ENCODE measurements at places on chromosomes 6 and 20.

DNA sequence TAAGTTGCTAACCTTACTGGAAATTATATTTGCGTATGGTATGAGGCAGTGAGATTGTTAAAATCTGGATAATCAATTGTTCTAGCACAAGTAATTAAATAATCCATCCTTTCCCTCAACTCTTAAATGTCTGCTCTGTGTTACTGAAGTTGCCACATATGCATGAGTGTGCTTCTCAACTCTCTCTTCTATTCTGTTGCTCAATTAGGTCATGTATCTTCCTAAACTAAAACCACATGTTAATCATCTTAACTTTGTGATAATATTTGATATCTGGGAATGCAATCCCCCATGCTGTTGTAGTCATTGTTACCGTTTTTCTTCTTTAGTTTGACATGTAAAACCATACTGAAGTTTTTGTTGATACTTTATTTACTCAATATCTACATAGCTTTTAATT is 63.5 kb upstream of the STMND1 start:
- no peak for DNase-seq

- DNase-seq: no peak
Measured at GRCh38 chr6:395432-396125, 4.0 kb downstream of the IRF4 start.

DNA sequence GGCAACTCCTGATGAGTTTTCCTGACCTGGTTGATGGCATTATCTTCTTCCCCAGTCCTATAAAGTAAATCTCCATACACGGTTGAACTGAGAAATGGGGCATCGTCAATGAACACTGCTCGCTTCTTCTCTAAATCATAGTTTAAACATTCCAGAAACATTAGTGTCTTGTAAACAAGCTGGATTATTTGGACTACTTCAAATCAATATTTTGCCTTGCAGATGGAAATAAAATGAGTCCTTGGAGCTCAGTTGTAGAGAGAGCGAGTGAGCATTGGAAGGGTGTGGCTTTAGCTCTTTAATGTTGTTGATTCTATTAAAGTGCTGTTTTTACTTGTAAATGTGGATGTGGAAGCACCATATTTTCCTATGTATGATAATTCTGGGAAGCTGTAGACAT is 18.4 kb downstream of the C6orf89 start:
- no peak for DNase-seq

DNA sequence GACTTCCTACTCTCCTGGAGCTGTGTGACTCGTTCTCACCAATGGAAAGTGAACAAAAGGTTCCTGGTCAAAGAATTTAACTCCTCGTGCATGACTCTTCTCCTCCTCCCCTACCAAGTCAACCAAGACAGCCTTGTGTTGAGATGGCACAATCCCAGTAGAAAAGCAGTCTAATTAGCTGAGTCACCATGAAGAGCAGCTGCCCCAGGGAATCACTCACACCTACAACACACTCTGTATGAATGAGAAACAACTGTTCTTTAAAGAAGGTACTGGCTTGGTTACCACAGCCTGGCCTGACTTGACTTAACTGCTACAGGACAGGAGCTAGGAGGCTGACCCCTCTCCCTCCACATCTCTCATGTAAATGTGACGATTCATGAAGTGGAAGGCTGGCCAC is 2.9 kb upstream of the HLA-DOB start:
- DNase-seq: no peak

DNA sequence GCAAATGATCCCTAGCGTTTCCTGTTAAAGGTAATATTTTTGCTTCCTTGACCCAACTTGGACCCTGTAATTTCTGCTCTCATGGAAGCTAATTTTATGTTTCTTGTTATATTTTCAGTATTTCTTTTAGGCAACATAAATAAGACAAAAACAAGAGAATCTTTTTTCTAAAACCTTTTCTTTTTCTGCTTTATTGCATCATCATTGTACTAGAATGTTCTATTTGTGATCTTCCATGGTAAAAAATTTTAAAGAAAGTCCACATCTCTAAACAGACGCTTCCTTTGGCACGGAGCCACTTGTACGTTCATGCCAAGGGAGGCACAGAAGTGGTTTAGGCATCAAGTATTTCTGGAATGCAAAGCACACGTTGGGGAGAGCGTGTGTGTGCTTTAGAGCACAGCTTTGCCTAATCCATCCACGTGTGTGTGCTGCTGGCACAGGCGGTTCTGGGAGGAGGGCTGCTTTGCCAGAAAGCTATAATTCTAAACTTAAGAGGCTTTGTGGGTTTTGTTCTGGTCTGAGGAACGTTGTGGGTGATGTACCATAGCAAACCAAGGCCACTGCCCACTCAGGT is 98.3 kb downstream of the SASH1 start:
- no peak for DNase-seq

- DNase-seq: no peak
Measured at GRCh38 chr20:4887586-4887985, 113.7 kb downstream of the SLC23A2 start.

DNA sequence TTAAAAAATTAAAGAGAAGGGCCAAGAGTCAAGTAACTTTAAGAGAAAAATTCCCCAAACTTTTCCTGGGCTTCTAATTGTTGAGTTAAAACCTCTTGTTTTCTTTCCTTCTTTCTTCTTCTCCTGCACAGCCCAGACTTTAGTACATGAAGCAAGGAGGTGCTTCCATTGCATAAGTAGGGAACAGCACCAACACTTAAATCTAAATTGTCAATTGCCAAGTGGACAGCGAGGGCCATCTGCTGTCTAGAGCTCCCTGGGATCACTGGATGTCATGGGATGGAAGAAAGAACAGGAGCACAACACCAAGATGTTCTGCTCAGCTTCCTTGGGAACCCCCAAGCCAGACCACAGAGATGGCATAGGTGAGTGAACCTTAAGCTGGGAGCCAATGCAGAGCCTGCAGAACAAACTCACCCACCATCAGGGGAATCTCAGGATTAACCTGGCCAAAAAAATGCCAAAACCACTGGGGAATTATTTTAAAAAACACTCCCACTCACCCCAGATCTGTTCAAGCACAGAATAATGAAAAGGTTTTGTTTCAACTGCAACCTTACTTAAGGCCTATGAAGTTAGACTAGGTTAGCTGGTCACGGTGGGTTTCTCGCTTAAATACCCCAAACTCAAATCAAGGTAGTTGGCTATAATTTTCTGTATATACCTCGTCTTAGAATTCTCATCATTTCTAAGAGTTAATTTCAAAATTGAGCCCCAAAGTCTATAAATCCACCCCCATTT is 67.8 kb downstream of the TNFRSF21 start:
- DNase-seq: no peak

GRCh38 chr6:168834801-168835200 is 393.8 kb downstream of the SMOC2 start:
- DNase-seq: no peak

DNA sequence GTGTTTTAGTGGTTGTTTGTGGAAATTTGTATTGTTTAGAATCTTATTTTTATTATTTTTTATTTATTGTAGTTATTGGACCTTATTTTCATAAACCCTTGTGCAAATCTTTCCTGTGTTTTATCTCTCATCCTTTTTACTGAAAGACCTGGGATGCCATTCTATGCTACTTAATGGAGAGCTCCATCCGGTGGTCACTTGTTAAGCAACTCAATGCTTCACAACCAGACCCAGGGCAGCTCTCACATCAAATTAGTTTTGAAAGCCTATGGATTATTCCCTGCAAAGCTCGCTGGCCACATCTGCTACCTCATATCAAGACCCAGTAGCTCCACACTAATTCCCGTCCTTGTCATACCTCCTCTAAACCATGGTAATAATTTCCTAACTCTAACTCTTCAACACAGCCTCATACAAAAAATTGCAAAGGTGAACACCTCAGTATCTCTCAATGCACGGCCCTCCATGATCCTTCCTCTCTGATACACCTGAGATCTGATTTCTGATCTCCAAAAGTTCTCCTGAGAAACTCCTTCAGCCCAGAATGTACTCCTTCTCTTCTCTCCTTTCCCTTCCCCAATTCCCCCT is 296.6 kb upstream of the MANEA start:
- no peak for DNase-seq

GRCh38 chr6:149127212-149127611 is 190.3 kb upstream of the TAB2 start:
- no peak for DNase-seq

DNA sequence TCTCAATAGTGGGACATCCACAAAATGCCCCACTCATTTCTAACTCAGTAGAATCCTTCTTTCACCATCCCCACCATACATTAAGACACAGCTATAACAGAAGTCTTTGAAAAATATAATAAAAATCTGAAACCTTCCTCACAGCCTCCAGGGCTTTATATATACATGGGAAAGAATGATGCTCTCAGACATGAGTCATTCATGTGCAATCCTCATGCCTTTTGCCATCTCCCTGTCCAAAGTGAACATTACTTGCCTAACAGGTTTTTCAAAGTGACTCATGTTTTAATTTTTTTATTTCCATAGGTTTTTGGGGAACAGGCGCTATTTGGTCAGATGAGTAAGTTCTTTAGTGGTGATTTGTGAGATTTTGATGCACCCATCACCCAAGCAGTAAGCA is 162.7 kb downstream of the RALGAPA2 start:
- no peak for DNase-seq

GRCh38 chr20:401682-402495 is 6.2 kb upstream of the RBCK1 start:
- DNase-seq: no peak

GRCh38 chr20:56715309-56715708 is 86.2 kb downstream of the TFAP2C start:
- no peak for DNase-seq

DNA sequence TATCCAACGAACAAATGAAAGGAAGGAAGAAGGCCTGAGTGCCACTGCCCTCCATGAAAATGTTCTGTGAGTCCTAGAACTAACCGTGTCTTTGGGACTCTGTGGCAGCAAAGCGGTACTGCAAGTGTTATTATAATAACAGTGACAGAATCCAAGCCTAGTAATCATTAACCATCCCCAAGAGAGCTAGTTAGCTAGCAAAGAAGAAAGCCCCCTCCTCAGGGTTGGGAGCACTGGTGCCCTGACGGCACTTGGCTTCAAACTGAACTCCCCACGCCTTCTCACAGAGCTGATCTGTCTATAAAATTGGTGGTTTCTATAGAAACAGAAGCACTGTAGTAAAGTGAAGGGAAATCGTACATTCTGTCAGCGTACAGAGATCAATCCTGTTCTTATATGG is 239.8 kb downstream of the PTPRT start:
- DNase-seq: no peak

DNA sequence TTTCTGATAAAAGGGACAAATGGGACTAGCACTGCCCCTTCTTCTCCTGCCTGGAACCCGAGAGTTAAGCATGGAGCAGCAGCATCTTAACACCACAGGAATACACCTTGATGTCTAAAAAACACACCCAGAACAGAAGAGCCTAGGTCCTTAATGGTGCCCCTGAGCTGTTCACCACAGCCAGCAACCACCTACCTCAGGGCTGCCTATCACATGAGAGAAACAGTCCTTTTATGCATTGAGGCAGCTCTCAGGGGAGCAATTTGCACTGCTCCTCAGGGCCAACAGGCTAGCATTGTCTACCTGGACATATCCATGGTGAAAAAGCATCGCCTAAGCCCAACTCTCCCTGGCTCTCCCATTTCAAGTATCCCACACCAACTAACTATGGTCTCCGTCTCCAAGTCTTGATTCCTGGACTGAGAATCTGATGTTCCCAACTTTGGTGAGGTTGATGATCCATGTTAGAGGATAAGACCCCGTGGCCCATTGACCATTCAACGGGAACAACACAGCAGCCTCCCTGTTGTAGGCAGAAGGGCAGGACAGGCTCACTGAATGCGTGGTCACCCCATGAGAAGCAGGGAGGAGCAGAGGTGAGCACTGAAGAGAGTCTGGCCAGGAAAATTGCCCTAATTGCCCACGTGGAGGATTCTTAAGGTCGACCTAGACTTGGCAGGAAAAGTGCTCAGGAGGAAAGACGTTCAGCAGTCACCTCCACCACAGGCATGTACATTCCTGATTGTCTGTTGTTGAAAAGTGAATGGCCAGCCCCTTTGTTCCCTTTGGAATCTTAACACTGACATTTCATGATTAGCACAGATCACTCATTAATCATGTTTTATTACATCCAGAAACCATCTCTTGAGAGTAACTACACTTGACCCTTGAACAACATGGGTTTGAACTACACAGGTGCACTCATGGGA is 4.2 kb upstream of the APMAP start:
- no peak for DNase-seq

DNA sequence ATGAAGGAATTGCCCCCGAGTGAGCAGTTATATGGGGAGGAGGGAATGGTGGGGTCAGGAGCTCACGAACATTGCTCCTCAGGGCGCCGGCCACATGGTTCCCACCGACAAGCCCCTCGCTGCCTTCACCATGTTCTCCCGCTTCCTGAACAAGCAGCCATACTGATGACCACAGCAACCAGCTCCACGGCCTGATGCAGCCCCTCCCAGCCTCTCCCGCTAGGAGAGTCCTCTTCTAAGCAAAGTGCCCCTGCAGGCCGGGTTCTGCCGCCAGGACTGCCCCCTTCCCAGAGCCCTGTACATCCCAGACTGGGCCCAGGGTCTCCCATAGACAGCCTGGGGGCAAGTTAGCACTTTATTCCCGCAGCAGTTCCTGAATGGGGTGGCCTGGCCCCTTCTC is 7.2 kb downstream of the CTSA start:
- DNase-seq: no peak

DNA sequence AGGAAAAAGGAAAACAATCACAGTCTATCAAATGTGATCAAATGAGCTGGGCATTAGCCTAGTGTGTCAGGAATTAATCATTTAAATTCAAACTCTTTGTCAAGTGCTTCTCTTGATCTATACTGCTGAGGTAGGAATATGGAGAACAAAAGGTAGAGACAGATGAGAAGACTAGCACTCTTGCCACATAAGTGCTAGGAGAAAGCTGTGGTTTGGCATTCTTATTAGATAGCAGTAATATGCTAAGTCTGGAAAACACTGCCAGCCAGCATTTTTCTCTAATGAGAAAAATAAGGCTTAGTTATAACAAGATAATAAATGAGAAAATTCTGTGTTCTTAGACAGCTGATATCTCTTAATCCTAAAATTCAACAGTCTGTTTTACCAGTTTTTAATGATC is 38.9 kb downstream of the ORC3 start:
- DNase-seq: no peak

- no peak for DNase-seq
Measured at GRCh38 chr20:51034476-51034875, 11.6 kb upstream of the KCNG1 start.

DNA sequence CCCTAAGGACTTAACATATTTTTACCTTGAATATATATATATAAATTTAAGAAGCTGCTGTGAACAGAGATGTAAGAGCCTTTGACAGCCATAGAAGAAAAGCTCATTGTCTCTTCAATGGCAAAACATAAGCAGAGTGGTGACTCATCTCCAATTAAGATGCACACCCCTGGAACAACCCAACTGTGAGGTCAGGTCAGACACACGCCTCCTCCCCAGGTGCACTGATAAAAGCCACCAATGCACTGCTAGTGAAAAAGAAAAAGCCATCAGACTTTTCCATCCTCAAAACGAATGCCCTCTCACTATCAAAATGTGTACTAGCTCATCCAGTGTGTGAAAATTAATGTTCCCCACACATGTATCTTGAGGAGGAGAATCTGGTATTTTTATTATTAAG is 100.1 kb downstream of the SMLR1 start:
- DNase-seq: no peak
